ENCODE measurements at places on chromosomes 3 and 15.

- no peak for DNase-seq
These were observed 15.9 kb downstream of the SPICE1 start for GRCh38 chr3:113499081-113499480.

DNA sequence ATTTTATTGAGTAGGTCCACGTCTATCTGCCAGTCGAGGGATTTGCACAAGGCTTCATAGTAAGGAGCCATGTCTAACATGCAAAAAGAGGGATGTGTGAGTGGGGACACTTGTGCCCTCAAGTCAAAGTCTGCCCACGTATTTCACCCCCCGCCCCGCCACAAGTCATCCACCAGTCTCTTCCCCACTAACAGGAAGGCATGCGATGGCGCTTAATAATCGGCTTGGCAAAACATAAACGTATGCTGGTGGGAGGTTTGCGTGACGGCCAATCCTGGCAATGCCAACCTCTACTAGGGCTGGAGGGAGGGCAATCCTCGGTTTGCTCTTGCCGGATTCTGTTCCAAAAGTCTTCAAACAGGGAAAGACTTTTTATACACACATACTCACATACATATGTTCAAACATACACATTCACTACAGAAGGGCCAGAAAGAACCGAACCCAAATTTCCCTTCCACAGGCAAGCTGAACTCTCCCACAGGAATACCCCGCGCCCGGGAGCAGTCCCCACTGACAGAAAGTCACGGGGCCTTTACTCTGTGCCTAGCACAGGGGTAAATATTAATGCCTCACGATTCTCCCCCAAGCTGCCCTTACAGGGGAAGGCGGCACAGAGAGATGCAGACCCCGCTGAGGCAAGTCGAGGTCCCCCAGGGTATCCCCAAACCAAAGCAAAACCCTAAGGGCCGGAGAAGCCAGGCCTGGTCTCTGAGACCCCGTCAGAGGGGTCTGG lies 675 bp downstream of the PSMD6 start:
- no peak for DNase-seq

GRCh38 chr3:196988241-196989029 lies 19.8 kb upstream of the PIGZ start:
- DNase-seq: no peak

DNA sequence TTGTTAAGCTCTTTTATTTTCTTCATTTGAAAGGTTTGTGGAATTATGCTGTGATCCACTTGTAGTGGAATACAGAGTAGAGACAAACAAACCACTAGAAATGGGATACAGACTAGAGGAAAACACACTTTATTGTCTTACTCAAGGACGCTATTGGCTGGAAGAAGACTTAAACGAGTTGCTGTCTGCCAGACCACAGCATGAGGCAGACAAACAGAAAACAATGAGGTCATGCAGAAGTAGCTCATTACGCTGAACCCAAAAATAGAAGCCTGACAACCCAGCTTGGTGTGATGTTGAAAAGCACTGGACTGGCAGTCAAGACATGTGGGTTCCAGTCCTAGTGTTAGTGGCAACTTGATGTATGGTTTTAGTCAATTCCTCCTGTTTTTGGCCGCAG lies 62.4 kb upstream of the P3H2 start:
- no peak for DNase-seq

GRCh38 chr3:141402476-141403171 lies 34.3 kb downstream of the ZBTB38 start:
- DNase-seq: peak; percentile 52

- no peak for DNase-seq
These were observed 314.7 kb upstream of the ATP10A start for GRCh38 chr15:26177816-26178215.

GRCh38 chr3:12983319-12983718 lies 89.9 kb downstream of the IQSEC1 start:
- no peak for DNase-seq

DNA sequence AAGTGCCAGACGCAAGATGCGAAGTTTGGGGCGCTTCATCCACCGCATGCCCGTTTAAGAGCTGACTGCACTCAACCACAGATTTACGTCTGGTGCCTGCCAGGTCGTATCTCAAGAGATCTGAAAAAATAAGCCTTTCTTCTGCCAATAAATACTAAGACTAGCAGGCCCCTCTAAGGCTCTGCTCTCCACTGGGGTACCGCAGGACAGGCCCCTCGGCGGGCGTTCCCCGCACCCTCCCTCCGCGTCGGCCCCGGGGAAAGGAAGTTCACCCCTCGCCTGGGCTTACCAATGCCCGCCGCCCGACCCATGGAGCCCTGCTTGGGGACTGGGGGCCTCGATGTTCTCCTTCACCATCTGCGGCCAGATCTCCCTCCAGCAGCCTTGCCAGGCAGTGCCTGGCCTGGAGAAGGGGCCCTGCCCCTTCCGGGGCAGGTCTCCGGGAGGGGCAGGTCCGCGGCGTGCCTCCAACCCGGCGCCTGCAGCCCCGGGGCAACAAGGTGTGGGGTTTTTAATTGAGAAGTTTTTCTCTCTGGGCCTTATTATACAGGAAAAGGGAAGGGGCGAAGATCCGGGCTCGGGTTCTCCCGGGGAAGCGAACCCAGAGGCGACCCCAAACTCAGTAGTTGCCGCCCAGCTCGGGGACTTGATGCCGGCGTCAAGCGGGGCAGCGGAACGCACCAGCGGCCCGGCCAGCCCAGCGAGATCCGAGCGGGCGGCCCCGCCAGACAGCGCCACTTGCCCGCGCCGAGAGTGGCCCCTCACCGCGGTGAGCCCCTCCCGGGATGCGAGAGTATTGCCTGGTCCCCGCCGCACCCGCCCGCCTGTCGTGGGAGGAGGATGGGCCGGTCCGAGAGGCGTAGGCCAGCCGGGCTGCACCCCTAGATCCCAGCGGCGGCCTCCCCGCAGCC lies 735 bp downstream of the GOLGA8B start:
- DNase-seq: peak; percentile 19

DNA sequence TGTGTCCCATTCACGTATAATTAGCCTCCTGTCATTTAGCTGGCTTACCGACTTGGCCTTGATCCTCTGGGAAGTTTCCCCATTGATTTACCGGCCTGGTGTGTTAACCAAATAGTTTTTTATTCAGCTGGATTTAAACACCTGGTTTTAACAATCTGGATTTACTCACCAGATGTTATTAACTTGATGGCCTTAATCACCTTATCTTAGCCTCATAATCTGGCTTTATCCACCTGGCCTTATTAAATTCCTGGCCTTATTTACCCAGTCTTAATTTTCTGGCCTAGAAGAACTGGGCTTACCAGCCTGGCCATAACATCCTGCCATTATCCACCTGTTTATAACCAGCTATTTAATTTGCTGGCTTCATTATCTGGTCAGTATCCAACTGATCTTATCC lies 89.9 kb downstream of the IL12A start:
- DNase-seq: no peak

- DNase-seq: no peak
These were observed 1181.4 kb downstream of the ROBO2 start for GRCh38 chr3:78221300-78221699.

GRCh38 chr3:148962513-148962912 lies 28.8 kb upstream of the GYG1 start:
- no peak for DNase-seq

GRCh38 chr3:136753326-136753939 lies 1.3 kb upstream of the STAG1 start:
- no peak for DNase-seq

GRCh38 chr3:13612829-13613228 lies 63.9 kb downstream of the FBLN2 start:
- DNase-seq: no peak

Data from CD4-positive, alpha-beta T cell (primary cell).